ENCODE measurements at places on chromosomes 16 and 17.

DNA sequence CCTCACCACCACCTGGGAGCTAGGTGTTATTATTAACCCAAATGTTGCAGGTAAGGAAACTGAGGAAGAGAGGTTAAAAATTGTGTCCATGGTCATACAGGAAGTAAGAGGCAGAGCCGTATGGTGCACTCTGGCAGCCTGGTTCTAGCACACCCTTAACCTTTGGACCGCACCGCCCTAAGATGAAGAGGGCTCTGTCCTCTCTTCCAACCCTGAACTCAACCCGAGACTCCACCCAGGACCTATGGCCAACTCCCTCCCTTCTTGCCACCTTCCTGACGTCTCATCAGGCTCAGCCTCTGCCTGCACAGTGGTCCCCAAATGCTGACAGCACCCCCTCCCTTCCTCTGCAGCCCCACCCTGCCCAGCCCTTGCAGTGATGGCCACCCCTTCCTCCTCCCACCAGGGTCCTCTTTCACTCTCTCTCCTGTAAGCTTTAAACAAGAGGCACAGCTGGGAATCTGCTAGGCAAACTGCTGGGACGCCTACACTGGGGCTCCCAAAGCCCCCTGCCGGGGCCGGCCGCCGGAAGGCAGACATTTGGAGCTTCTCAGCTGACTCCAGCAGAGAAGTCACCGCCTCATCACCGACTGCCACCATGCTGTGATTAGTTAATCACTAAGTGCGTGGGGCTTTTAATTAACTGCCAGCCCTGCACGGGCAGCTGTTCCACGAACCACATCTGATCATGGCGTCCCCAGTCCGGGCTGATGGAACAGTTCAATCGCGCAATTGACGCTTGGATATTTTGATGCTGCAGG, 16.7 kb upstream of the C16orf78 start:
- no peak for DNase-seq

DNA sequence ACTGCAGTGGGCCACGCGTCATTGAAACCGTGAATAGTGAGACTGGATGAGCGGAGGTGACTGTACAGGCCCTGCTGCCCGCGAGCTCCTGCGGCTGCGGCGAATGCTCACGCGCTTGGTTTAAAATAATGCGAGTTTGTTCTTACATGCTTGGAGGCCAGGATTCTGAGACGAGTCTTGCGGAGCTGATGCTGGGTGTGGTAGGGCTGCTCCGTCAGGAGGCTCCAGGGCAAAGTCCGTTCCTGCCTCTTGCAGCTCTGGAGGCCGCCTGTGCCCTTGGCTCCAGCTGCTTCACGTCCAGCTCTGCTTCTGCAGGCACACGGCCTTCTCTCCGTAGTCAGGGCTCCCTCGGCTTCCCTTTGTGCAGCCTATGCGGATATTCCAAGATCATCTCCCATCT, 9.5 kb downstream of the ACSF3 start:
- DNase-seq = no peak

DNA sequence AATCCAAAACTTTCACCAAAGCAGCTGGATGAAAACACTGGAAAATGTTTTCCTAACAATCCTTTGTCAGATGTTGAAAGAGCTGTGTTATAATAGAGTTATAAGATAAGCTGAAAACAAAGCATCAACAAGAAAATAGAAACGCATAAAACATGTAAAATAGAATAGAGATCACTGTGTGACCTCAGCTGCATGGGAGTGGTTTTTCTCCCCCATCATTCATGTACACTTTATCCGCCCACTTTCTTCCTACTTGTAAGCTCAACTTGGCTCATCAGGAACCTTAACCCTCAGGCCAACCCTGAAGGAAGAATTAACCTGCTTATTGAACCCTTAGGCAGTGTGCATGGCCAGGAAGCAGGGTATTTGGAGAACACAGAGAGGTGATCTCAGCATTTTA, 238.5 kb upstream of the PMFBP1 start:
- DNase-seq = no peak

DNA sequence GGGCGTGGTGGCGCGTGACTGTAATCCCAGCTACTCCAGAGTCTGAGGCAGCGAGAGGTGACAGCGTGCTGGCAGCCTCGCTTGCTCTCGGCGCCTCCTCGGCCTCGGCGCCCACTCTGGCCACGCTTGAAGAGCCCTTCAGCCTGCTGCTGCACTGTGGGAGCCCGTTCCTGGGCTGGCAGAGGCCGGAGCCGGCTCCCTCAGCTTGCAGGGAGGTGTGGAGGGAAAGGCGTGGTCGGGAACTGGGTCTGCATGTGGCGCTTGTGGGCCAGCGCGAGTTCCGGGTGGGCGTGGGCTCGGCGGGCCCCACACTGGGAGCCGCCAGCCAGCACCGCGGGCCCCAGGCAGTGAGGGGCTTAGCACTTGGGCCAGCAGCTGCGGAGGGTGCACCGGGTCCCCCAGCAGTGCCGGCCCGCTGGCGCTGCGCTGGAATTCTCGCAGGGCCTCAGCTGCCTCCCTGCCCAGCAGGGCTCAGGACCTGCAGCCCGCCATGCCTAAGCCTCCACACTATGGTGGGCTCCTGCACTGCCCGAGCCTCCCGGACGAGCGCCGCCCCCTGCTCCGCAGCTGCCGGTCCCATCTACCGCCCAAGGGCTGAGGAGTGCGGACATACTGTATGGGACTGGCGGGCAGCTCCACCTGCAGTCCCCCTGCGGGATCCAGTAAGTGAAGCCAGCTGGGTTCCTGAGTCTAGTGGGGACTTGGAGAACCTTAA, 1093.3 kb upstream of the CDH8 start:
- no peak for DNase-seq

DNA sequence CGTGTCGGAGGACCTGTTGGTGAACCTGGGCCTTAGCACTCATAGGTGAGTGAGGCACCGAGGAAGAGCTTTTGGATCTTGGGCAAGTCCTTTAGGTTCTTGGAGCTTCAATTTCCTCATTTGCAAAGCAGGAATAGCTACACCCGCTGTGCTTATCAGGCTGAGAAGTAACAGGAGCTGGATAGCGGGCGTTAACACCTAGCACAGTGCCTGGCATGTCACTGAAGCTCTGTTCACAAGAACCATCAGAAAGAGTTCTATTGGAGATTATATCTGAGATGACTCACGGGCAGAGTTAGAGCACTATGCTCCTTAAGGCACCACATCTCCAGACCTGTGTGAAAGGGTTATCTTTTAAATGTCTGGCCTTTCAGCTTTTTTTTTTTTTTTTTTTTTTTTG, 12.8 kb downstream of the MEOX1 start:
- DNase-seq = no peak

GRCh38 chr17:57550016-57550415, 195.1 kb downstream of the CCDC182 start:
- DNase-seq = no peak

All from activated T-cell treated with anti-CD3 and anti-CD28 coated beads for 1 hour (primary cell).